Fibroblast of skin of left quadriceps (primary cell): ENCODE measurements at places on chromosomes 4 and X.

- DNase-seq: no peak
Observed at GRCh38 chr4:90215286-90215685, 88.1 kb downstream of the CCSER1 start.

DNA sequence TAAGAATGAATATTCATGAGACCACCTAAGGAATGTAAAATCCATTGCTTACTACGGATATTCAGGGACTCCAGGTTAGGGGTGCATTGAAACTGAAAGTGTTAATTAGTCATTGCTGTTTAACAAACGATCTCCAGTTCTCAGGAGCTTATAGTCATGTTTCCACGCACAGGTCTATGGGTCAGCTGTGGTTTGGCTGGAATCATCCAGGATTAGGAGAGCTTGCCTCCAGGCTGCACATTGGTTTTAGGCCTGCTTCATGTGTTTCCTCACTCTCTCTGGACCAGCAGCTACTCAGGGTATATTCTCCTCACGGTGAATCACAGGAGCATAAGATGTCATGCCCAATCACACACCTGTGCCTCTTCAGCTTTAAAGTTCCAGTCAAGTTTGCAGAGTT lies 98.9 kb downstream of the ATXN3L start:
- DNase-seq: no peak

DNA sequence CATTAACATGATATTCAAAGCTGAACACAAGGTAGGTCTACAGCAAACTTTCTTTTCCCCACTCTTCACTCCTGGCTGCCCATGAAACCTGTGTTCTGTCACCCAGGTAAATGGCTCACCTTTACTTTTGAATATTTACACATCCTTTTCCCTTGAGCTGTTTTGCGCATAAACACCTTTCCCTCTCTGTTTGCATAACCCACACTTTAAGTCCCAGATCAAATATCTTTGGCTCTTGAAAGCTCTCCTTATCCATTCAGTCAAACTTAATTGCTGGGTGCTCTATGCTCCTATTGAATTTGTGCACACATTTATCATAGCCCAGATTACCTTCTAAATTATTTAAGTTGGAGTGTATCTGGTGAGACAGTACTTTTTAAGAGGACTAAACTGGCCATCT lies 51.7 kb upstream of the ATP8A1 start:
- DNase-seq: no peak

DNA sequence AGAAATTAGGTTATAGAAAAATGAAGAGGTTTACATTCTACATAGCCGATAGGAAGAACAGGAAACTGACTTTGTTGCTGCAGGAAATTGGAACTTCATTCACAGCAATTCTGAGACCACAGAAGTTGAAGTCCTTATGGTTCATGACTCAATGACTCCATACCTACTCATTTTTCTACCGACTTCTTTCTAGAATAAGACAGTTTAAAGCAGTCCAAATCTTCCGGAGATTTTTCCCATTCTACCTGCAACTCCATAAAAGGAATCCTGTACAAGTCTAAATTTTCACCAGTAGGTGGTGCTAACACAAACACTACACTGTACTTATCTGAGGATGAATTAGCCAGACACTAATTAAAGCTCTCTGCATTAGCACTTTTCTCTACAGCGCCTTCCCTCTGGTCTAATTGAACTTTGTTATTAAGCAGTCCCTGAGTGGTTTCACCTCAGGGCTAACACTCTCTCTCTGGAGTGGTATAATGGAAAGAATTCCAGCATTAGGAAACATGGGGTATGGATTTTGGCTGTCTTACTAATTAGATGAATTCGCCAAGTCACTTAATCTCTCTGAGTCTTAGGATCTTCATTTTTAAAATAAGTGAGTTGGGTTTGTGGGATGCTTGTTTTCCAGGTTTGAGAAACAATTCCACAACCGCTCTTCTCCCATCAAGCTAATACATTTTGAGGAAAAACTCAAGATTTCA lies 167.9 kb downstream of the SMIM20 start:
- DNase-seq: no peak

GRCh38 chr4:95068401-95068800 lies 310.6 kb downstream of the BMPR1B start:
- no peak for DNase-seq

DNA sequence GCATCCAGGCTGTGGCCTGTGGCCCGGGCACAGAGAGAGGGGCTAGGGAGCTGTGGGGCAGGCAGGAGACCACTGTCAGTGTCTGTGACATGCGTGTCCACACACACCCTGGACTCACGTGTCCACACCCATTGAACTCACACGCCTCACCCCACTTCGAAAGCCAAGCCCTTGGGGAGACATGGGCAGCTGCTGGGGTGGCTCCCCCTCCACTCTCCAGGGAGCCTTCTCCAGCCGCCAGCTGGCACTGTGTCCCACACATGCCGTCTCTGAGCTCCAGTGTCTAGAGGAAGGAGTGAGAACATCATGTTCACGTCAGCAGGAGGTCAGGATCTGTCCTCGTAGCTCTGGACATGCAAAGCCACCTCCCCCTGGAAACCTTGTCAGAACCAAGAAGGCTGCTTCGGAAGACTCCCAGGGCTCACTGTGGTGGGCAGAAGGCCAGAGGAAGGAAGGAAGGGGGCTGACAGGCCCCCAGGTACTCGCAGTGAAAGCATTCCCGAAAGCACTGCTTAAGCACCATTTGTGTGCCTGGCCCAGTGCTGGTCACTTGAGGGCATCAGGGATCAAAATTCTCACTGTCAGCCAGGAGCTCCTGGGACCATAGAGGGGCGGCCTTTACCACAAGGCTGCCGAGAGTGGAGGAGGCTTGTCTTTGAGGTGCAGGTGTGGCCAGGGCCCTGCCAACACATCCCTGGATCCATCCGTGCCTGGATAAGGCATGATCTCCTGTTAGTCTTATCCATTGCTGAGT lies 61.4 kb downstream of the HTRA3 start:
- DNase-seq: no peak

GRCh38 chrX:79107891-79108718 lies 36.4 kb upstream of the GPR174 start:
- DNase-seq: peak; percentile 4

DNA sequence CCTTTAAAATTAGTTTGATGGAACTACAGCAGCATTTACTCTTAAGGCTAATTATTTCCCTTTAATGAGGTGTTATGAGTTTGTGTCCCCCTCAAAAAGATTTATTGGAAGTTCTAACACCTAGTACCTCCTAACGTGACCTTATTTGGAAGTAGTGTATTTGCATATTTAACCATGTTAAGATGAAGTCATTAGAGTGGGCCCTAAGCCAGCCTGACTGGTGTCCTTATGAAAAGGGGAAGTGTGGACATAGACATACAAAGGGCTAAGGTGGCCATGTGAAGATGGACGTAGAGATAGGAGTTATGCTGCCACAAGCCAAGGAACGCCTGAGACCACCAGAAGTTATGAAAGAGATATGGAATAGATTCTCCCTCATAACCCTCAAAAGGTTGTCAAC lies 985.4 kb upstream of the INTU start:
- no peak for DNase-seq

GRCh38 chr4:154946113-154946512 lies 165.0 kb downstream of the RBM46 start:
- no peak for DNase-seq

- no peak for DNase-seq
Observed at GRCh38 chrX:23786268-23786815, 3.4 kb downstream of the SAT1 start.

- DNase-seq: no peak
Observed at GRCh38 chr4:76854858-76855257, 43.1 kb downstream of the SOWAHB start.

DNA sequence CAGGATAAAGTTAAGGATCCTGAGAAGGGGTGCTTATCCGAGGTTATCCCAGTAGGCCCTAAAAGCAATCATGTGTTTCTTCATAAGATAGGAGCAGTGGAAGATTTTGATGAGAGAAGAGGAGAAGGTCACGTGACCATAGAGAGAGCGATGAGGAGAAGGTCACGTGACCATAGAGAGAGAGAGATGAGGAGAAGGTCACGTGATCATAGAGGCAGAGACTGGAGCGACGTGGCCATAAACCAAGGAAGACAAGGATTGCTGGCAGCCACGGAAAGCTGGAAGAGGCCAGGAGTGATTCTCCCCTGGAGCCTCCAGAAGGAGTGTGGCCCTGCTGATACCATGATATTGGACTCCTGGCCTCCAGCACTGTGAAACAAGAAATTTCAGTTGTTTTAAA lies 38.4 kb upstream of the ZNF518B start:
- DNase-seq: no peak

- no peak for DNase-seq
Observed at GRCh38 chr4:177961761-177962380, 519.6 kb upstream of the AGA start.

DNA sequence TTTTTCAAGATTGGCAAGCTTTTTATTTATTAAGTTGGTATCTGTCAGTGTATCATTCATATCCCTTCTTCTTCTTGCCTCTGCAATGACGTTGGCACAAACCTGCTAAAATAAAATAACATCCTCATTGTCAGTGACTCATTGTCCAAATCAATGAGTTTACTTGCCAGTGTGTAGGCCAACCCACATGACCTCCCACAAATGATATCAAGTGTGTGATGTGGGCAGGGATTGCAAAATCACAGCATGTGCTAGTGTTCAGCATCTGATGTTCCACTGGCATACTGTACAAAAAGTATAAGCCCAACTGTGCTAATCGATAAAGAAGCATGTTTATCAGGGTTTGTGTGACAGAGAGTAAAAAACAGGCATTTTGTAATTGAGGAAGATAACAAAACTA lies 25.5 kb downstream of the GPAT3 start:
- no peak for DNase-seq

DNA sequence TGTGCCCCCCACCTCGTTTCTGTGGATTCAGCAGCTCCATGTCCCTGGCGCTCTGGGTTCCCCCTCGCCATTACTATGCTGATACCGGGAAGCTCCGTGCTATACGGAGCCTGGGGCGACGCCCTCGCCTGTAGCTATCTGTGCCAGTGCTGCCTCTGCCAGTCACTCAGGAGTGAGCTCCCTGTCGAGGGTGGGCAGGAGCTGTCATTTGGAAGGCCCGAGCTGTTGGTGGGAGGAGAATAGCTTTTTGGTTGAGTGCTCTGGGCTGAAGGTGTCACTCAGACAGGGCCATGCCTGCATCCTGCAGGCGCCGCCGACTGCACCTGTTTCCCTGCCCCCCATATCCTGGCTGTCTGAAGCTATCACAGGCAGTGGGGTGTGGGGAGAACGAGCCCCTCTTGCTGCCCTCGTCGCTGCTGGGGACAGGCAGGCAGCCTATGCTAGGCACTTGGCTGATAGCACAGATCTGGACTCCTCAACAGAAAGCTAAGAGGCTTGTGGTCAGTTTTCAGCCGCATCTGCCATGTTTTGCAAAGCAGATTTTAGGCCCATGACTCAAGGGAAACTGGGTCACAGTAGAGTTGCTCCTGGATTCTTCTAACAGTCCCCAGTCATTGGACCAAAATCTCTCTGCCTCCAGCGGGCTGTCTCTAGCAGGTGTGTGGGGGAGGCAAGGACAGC lies 31.8 kb downstream of the CPLX1 start:
- DNase-seq: no peak

GRCh38 chrX:55638933-55639332 lies 15.7 kb downstream of the FOXR2 start:
- DNase-seq: no peak

- DNase-seq: no peak
Observed at GRCh38 chr4:40581254-40582140, 48.2 kb downstream of the RBM47 start.

DNA sequence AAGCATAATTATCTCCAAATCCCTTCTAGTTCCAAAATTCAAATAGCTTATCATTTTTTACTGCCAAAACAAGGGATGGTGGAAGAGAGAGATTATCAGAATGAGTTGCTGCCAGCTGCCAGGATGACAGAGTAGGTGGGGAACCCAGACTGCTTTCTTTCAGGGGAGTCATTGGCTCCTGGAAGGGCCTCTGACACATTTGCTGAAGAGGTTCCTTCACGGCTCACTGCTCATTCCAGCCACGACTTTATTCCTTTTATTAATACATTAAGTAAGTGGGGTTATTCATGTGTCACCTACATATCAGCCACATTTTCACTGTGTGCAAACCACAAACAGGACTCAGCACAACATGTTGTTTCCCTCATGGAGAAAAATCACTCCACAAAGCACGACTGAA lies 12.7 kb upstream of the SMIM43 start:
- no peak for DNase-seq

- peak; percentile 62 for DNase-seq
Observed at GRCh38 chr4:19711871-19712270, 539.8 kb upstream of the SLIT2 start.

GRCh38 chr4:37644962-37645361 lies 41.2 kb downstream of the RELL1 start:
- DNase-seq: no peak

DNA sequence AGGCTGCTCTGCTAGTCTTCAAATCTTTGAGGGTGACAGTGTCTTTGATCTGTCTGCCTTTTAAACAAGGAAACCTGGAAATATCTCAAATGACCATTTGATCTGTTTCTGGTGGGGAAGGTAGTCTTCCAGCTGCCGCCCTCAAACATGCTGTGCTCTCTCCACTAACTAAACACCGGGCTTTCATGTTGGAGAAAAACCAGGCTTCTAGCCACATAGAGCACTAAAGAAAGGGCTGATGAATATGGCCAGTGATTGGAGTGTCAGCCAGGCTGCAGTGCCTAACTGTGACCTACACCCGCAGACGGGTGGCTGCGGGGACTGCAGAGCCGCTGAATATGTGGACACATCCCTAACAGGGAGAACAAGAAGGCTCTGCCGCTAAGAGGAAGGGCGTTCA lies 85.9 kb downstream of the UNC5C start:
- no peak for DNase-seq

DNA sequence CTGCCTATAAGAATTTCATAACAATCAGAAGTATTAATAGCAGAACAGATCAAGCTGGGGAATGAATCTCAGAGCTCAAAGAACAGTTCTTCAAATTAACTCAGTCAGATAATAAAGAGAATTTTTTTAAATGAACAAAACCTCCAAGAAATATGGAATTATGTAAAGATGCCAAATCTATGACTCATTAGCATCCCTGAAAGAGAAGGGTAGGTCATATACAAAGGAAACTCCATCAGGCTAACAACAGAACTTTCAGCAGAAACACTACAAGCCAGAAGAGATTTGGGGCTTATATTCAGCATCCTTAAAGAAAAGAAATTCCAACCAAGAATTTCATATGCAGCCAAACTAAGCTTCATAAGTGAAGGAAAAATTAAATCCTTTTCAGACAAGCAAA lies 28.6 kb downstream of the CBR4 start:
- peak; percentile 5 for DNase-seq

- DNase-seq: no peak
Observed at GRCh38 chrX:111431001-111431400, 19.0 kb upstream of the DCX start.

- DNase-seq: no peak
Observed at GRCh38 chrX:13691841-13692371, 3.0 kb downstream of the RAB9A start.

DNA sequence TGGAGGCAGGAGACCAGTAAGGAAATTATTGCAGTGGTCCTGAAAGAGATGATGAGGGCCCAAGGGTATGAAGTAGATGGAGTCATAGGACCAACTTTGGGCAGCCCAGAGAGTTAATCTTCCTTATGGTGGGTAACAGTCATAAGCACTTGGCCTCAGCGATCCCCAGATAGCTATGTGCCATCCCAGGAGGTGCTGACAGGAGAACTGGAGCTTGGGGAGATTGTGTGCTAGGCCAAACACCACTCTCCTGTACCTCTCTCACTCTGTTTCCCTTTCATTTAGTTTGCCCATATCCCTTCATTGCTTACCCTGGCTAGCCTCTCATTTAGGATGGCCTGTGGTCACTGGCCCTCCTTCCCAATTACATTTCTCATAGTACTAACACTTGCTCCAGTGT lies 60.0 kb downstream of the TMEM164 start:
- DNase-seq: no peak

GRCh38 chrX:80876877-80877276 lies 67.2 kb upstream of the BRWD3 start:
- no peak for DNase-seq

- DNase-seq: no peak
Observed at GRCh38 chr4:106325800-106326199, 9.4 kb downstream of the AIMP1 start.
